ENCODE measurements at places on chromosomes 7 and 10. TPM values are rescaled to one million over a fixed set of nuclear protein-coding genes. Genes with fewer than 3 reads are reported as not detected.

DNA sequence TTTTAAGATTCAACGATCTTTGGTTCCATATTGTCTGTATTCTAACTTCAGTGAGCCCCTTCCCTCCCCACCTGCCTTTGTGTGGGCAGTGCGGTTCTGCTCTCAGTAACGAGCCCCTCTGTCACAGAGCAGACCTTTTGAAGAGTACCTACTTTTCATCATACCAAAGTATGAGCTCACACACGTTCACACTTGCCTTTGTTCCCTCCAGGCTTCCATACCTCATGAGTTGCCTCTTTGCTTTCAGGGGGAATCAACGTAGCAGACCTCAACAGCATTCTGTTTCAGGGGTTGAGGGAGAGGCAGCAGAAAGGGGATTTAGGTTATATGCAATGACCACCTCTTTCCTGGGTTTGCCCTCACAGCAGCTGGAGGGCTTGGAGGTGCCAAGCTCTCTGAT is 211.4 kb upstream of the MDFIC start:
- no peak for ATAC-seq

PSAP gene
- total RNA-seq, result 376 TPM

HNRNPF gene
- 170 TPM for total RNA-seq

- peak; percentile 49 for ATAC-seq
Measured at GRCh38 chr7:64992971-64993370, 2.1 kb upstream of the ZNF117 start.

DNA sequence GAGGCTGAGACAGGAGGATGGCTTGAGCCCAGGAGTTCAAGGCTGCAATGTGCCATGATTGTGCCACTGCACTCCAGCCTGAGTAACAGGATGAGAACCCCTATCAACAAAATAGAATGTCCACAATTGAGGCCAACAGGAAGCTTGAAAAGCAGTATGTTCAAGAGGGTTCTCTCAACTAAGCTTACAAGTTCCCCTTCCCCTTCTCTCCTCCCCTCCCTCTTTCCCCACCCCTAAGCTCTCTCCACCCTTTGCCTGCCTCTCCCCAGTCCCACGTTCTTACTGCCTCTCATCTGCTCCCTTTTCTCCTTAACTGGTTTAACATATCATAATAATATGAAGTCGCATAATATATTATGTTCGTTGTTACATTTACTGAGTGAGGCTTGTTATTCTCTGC is 35.4 kb downstream of the KIAA1549 start:
- ATAC-seq, result no peak

- no peak for ATAC-seq
Measured at GRCh38 chr7:112940314-112940732, 146.3 kb downstream of the GPR85 start.

DNA sequence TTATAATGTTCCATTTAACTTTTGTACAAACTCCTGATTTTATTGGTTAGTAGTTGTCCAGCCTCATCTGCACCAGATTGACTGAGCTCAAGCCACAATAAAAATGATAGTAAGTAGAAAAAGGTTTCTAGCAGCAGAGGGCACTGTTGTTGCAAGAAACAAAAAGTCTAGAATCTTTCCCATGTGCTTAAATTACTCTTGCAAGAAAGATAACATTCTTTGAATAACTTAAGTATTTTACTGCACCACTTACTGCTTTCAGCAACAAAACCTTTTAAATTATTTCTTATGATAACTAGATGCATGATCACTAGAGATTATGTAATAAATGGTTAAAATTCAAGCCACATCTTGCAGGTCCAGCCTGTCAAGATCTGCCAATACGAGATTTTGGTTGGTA is 27.0 kb downstream of the LMOD2 start:
- no peak for ATAC-seq

DNA sequence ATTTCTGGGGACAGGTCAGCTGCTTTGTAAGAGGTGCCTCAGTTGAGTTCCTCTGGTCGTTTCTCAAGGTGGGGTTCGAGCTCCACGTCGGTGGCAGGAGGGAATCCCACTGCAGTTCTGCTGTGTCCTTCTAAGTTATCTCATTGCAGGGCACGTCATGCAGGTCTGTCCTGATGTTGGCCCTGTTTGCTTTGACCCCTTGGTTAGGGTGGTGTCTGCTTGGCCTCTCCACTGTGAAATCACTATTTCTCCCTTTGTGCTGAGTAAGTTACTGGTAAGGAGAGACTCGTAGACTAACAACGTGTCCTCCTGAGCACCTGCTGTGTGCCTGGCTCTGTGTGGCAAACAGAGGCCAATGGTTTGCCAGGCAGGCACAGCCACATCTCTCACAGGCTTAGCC is 372.9 kb upstream of the ZMIZ1 start:
- no peak for ATAC-seq

GRCh38 chr7:44824894-44825526 is 22.9 kb downstream of the H2AZ2 start:
- ATAC-seq, result no peak

DNA sequence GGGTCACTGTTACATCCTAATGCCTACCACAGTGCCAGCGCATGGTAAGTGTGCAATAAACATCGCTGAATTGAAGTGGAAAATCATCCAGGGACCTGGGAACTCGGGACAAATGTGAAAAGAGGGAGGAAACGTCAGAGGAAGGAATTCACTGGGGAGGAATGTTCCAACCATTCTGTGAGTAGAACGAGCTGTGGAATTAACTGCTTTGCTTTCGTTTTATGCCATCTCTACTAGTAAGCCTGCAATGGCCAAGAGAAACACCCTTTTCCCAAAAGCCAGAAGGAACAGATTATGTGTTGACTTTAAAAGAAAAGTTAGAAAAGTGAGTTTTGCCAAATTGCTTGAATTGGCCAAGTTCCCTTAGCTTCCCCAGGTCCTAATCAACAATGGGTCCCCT is 1044.9 kb downstream of the TYW1 start:
- ATAC-seq, result no peak

GRCh38 chr7:51357821-51358220 is 41.2 kb upstream of the COBL start:
- ATAC-seq, result no peak

GRCh38 chr10:113157441-113157840 is 207.4 kb downstream of the TCF7L2 start:
- no peak for ATAC-seq

IFIT1B gene
- total RNA-seq, result not detected

CPN1 gene
- total RNA-seq, result not detected

- no peak for ATAC-seq
Measured at GRCh38 chr7:88922944-88923343, 127.4 kb upstream of the TEX47 start.

DNA sequence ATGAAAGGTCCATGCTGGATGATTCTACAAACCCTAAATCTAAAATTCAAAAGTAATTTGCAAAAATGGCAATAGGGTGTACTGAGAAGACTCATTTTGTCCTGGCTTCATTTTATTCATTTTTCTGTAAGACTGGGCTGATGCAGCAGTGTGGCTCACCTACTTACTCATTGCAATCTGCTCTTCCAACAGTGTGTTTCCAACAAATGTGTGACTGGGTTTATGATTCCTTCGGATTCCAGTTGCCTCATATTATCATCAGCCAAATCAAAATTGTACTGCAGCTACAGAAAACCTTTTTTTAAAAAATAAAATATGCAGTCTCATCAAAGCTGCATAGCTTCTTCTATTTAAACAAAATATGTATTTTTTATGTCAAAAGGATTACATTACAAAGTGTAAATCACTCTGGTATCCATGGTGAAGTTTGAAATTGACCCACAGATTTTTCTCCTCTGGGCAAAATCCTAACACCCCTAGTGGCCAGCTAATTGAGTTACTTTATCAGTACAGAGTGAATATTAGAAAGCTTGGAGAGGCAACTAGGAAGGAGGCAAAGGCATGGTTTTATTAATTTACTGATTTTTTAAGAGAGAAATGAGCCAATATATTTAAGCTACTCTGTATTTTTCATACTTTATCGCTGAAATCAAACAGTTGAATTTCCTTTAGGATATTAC is 390.3 kb downstream of the MAGI2 start:
- no peak for ATAC-seq

GRCh38 chr7:28500138-28500537 is 87.8 kb downstream of the CREB5 start:
- no peak for ATAC-seq

HYAL4 gene
- total RNA-seq, result not detected

GRCh38 chr10:74289951-74290350 is 138.9 kb downstream of the ADK start:
- ATAC-seq, result no peak

DNA sequence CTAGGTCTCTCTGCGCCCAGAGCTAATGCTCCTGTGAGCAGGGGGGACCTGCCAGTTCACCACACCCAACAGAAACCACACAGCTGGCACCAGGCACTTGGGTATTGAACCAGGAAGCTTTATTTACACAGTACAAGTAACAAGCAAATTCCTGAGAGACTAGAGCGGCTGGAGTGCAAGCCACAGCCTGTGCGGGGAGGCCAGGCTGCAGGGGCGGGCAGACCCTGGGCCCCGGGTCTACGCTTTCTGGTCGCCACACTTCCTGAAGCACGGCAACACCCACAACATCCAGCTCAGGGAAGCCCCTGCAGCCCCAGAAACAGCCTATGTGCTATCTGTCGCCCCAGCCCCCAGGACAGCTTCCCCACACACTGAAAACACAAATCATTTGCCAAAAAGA is 125.0 kb downstream of the FAM53B start:
- ATAC-seq, result peak; percentile 68

GRCh38 chr7:120775755-120776154 is 82.2 kb downstream of the TSPAN12 start:
- ATAC-seq, result no peak

GRCh38 chr10:17412323-17412722 is 42.1 kb downstream of the ST8SIA6 start:
- ATAC-seq, result no peak

DNA sequence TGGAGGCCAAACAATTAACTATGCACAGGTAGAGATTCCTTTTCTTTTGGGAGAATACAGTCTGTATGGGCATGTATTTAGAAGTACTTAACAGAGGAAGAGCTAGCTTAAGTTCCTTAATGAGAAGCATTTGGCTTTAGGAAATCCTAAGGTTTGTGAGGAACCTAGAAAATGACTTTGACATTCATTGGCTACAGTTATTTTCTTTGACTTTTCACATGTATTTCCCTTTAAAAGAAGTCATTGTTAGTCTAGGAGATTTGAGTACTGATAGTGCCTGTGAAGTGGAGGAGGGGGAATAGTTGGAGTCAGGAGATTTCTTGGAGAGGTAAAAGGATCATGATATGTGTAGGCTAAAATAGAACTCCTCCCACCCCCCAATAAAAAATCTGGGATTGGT is 3.6 kb downstream of the HELLS start:
- ATAC-seq, result no peak

ASZ1 gene
- total RNA-seq, result not detected

GRCh38 chr7:96414931-96415292 is 93.0 kb upstream of the SLC25A13 start:
- ATAC-seq, result peak; percentile 89

GRCh38 chr7:14125998-14126397 is 136.5 kb upstream of the ETV1 start:
- ATAC-seq, result no peak

PRKCQ gene
- 0.64 TPM for total RNA-seq

DNA sequence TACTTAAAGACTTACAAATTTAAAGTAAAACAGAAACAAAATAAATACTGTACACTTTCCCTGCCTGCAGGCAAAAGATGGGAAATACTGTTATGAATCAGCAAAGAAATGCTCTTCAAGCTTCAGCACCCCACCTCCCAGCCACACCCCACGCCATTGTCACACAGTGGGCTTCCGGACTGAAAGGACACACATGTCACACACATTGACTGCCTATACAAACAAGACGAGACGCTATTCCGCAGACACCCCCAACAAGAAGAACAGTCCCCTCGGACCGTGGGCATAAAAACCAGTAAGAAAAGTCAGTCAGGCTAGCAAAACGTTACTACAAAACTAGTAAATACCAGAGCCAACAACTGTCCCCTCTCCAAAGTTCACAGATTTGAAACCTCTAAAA is 22.2 kb upstream of the PARP12 start:
- ATAC-seq, result no peak
